ENCODE measurements at places on chromosomes 12 and 14. TPM values are rescaled to one million over a fixed set of nuclear protein-coding genes. Genes with fewer than 3 reads are reported as not detected.

DNA sequence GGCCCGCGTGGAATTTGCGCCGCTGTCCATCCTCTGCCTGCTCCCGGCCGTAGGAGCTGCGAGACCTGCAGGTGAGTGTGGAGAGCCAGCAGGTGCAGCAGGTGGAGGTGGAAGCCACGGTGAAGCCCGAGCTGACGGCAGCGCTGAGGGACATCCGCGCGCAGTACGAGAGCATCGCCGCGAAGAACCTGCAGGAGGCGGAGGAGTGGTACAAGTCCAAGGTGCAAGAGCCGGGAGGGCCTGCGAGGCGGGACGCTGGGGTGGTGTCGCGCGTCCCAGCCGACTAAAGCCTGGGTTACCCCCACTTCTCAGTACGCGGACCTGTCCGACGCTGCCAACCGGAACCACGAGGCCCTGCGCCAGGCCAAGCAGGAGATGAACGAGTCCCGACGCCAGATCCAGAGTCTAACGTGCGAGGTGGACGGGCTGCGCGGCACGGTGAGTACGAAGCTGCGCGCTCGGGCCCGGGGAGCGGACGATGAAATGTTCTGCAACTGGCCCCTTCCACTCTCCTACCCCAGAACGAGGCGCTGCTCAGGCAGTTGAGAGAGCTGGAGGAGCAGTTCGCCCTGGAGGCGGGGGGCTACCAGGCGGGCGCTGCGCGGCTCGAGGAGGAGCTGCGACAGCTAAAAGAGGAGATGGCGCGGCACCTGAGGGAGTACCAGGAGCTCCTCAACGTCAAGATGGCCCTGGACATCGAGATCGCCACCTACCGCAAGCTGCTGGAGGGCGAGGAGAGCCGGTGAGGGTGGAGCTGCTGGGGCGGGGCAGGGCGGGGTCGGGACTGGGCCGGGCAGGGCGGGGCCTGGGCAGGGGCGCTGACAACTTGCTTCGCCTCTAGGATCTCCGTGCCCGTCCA is 2.1 kb downstream of the PRPH start:
- H3K4me1 ChIP-seq = peaks cover 45% of the 10 kb centered on the region
- no peak overlapping the region for H3K27ac ChIP-seq
- peaks cover 13% of the 10 kb centered on the region for H3K27me3 ChIP-seq
- H3K4me3 ChIP-seq = no peak overlapping the region
- H3K36me3 ChIP-seq = no peaks in the 10 kb centered on the region

GRCh38 chr14:89720741-89721729 is 233.5 kb downstream of the EFCAB11 start:
- H3K36me3 ChIP-seq = no peaks in the 10 kb centered on the region
- H3K27ac ChIP-seq = no peak overlapping the region
- peaks cover 13% of the 10 kb centered on the region for H3K4me1 ChIP-seq
- DNase-seq = peak; percentile 71
- H3K4me3 ChIP-seq = no peak overlapping the region

DNA sequence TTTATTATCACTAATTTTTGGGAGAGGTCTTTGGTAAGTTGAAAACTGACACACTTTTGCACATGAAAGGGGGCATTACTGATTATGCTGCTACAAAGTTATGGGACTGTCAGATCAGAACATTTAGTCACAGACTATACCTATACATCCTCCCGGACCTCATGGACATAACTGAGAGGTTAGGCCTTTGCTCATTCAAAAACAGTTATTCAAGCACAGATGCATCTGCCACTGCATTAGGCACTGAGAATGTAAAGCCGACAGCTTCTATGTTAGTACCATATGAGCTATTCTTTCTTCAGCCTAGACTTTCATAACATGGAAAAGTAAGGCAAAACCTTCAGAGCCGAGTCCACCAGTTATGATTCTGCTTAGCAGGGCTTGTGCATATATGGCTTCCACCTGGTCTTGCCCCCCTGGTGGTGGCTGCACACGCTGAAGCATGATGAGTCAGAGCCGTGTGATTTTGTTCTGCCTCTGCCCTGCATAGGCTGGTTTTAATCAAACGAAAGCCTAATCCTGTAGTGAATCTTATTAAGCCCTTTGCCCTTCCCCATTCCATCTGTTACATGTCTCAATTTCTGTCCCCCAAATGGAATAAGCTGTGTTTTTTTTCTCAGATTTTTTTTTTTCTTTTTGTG is 21.8 kb upstream of the RNU6-8 start:
- H3K27me3 ChIP-seq = no peaks in the 10 kb centered on the region
- H3K4me1 ChIP-seq = no peaks in the 10 kb centered on the region
- peak overlapping the region; percentile 7 for H3K27ac ChIP-seq
- DNase-seq = no peak
- H3K4me3 ChIP-seq = no peak overlapping the region

- no peak for DNase-seq
- no peak overlapping the region for H3K27ac ChIP-seq
- no peaks in the 10 kb centered on the region for H3K4me1 ChIP-seq
- H3K27me3 ChIP-seq = no peaks in the 10 kb centered on the region
- no peaks in the 10 kb centered on the region for H3K36me3 ChIP-seq
Measured at GRCh38 chr12:115147916-115148315, 463.9 kb upstream of the TBX3 start.

DNA sequence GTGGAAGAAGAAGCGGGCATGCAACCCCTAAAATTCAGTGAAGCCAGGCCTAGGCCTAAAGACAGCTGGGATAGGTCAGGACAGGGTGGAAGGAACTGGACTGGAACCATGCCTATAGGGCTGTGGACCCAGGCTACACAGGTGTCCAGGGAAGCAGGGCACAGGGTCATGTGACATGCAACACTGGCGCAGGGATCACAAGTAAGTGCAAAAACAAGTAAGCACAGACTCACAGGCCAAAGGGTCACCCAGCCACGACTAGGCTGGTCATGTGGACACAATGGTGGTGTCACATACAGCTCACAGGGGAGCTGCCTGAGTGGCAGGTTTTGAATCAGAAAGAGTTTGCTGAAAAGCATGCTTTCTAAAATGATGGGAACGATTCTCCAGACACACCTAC is 195.7 kb downstream of the SPTSSA start:
- H3K36me3 ChIP-seq = no peaks in the 10 kb centered on the region
- no peak overlapping the region for H3K4me3 ChIP-seq
- DNase-seq = no peak
- H3K4me1 ChIP-seq = no peaks in the 10 kb centered on the region

GRCh38 chr12:110176745-110177144 is 52.6 kb downstream of the IFT81 start:
- no peak overlapping the region for H3K4me3 ChIP-seq
- no peak for DNase-seq

The OR11G2 gene
- not detected for total RNA-seq

The FSCB gene
- total RNA-seq = not detected

DNA sequence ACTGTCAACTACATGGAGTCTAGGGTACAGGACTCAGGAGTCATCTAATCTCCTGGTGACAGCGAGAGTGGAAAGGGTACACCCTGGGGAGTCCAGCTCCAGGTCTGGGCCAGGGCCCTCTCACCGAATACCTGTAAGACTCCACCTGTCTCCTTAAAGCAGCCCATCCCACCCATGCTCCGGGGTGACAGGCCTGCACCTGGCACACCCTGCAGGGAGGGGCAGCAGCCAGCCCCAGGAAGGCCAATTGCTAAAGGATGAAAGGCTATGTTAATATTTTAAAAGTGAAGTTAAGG is 45.5 kb downstream of the STX2 start:
- DNase-seq = no peak
- no peaks in the 10 kb centered on the region for H3K4me1 ChIP-seq
- H3K27ac ChIP-seq = no peak overlapping the region
- H3K36me3 ChIP-seq = peaks cover 29% of the 10 kb centered on the region

The KITLG gene
- 20.4 TPM for total RNA-seq

- peaks cover 56% of the 10 kb centered on the region for H3K4me1 ChIP-seq
- no peaks in the 10 kb centered on the region for H3K36me3 ChIP-seq
- H3K27me3 ChIP-seq = no peaks in the 10 kb centered on the region
- H3K27ac ChIP-seq = no peak overlapping the region
- no peak for DNase-seq
Measured at GRCh38 chr12:104599272-104600035, 142.7 kb downstream of the CHST11 start.

The PTPRB gene
- total RNA-seq = 21.9 TPM

- H3K27ac ChIP-seq = peak overlapping the region; percentile 53
- no peaks in the 10 kb centered on the region for H3K36me3 ChIP-seq
- peaks cover 14% of the 10 kb centered on the region for H3K4me1 ChIP-seq
- no peak overlapping the region for H3K4me3 ChIP-seq
Measured at GRCh38 chr12:115374480-115375185, 690.7 kb upstream of the TBX3 start.

The OVCH1 gene
- 0.25 TPM for total RNA-seq

- no peaks in the 10 kb centered on the region for H3K36me3 ChIP-seq
- peaks cover 9% of the 10 kb centered on the region for H3K4me1 ChIP-seq
- no peak for DNase-seq
- no peaks in the 10 kb centered on the region for H3K27me3 ChIP-seq
- no peak overlapping the region for H3K4me3 ChIP-seq
Measured at GRCh38 chr12:5396541-5396940, 35.4 kb upstream of the NTF3 start.

GRCh38 chr14:91277546-91278382 is 33.3 kb upstream of the GPR68 start:
- H3K4me3 ChIP-seq = no peak overlapping the region
- H3K36me3 ChIP-seq = no peaks in the 10 kb centered on the region
- no peak overlapping the region for H3K27ac ChIP-seq
- no peak for DNase-seq

DNA sequence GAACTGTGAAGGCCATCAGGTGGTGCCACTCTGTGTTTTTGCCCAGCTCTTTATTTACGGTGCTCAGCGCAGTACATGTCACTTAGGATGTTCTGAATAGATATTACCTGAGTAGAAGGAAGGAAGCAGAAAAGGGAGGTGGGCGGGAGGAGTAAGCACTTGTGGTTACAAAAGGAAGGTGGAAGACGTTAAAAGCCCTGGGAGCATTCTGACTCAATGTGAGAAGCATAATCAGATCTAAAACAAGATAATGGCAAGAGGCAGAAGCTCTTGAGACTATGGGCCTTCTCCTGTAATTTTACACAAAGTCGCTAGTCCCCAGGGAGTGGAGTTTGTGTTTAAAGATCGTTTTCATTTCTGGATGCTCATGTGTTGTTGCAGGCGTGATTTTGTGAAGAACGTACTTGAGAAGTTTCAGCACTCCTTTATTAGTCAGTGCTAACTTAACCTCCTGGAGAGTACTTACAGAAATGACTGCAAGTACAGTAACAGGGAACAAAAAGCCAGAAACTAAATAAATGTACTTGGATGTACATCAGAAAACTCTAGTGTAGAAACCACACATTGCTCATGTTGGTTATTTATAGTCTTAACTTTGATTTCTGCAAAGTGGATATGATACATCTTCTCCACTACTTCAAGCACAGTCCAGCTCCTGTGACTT is 1523.5 kb downstream of the AACS start:
- no peaks in the 10 kb centered on the region for H3K36me3 ChIP-seq
- no peaks in the 10 kb centered on the region for H3K4me1 ChIP-seq
- no peaks in the 10 kb centered on the region for H3K27me3 ChIP-seq
- no peak overlapping the region for H3K27ac ChIP-seq
- H3K4me3 ChIP-seq = no peak overlapping the region
- DNase-seq = no peak

Data from vagina (tissue), 2 donors.